AG04450 (cell line): ENCODE measurements at places on chromosomes 3 and 15. TPM values are rescaled to one million over a fixed set of nuclear protein-coding genes. Genes with fewer than 3 reads are reported as not detected.

DNA sequence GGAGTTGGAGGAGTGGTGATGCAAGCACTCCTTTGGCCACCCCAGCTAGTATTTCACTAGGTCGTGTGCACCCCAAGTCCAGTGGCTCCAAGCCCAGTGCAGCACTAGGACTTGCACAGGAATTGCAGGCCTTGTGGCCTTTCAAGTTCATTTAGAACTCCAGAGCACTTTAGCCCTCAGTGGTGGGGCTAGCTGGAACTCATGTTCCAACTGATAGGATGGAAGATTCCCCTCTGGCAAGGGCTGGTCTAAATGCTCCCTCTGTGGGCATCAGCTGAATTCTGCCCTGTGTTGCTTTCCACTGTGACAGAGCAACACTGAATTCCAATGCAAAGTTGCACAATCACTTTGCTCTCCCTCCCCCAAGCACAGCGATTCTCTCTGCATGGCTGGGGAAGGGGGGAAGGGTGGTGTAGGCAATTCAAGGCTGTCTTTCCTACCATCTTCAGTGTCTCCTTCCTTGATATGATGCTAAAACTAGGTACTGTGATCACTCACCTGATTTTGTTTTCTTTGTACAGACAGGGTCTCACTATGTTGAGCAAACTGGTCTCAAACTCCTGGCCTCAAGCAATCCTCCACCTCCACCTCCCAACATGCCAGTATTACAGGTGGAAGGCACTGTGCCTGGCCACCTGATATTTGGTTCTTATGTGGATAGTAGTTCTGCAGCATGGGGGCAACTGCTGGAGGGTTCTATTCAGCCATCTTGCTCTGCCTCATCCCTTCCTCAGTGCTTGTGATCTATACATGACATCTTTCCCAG is 10.3 kb downstream of the USF3 start:
- no peak for DNase-seq

- no peak for DNase-seq
Measured at GRCh38 chr3:29185706-29186105, 95.2 kb upstream of the RBMS3 start.

DNA sequence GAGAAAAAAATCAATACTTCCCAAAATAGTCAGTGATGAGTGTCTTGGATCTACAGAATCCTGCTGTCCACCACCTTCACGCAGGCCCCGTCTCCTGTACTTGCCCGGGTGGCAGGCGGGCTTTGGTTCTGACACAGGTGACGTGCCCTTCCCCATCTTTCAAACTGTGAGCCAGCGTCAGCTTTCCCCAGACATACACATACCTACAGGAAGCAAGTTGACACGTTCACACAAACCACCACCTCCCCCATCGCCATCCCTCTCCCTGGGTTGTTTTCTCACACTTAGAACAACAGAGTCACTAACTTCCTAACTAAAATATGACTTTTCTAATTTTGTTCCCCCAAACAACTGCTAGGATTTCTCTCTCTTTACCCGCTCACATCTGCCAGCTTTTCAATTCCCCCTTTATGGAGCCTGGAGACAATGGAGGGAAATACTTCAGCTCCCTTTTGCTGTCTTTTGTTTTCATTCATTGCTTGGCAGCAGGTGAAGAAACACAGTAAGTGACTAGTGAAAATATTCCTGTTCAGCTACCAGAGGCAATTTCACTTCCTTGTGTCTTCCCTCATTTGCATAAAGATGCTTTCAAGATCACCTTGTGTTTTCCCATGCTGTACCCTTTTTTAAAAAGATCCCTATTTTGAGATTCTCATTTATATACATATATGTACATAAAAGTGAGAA is 248.3 kb downstream of the SLCO3A1 start:
- no peak for DNase-seq

GRCh38 chr15:77877869-77878577 is 199.5 kb downstream of the TBC1D2B start:
- no peak for DNase-seq

Gene RAB6B
- 2.2 and 2.3 TPM in 2 replicates for polyA plus RNA-seq

GRCh38 chr3:187736418-187736871 is 8.8 kb downstream of the BCL6 start:
- DNase-seq, result no peak

- DNase-seq, result no peak
Measured at GRCh38 chr15:35720019-35720418, 174.1 kb upstream of the DPH6 start.

GRCh38 chr3:113668015-113668414 is 28.4 kb downstream of the USF3 start:
- peak; percentile 63 for DNase-seq

Gene FAM107A
- polyA plus RNA-seq, result 0.02 TPM in 1 of 2 replicates, not detected in the other

GRCh38 chr3:1611824-1612223 is 486.8 kb upstream of the CNTN4 start:
- no peak for DNase-seq

Gene TERC
- not detected in 2 replicates for polyA plus RNA-seq

Gene ILDR1
- polyA plus RNA-seq, result not detected in 2 replicates

- DNase-seq, result no peak
Measured at GRCh38 chr3:124926426-124927101, 8.0 kb downstream of the MUC13 start.

Gene SLC7A14
- 2.3 TPM in 2 replicates for polyA plus RNA-seq

Gene GOLGA8K
- not detected in 2 replicates for polyA plus RNA-seq

Gene SH3GL3
- not detected in 2 replicates for polyA plus RNA-seq

Gene ASB14
- polyA plus RNA-seq, result not detected in 2 replicates

DNA sequence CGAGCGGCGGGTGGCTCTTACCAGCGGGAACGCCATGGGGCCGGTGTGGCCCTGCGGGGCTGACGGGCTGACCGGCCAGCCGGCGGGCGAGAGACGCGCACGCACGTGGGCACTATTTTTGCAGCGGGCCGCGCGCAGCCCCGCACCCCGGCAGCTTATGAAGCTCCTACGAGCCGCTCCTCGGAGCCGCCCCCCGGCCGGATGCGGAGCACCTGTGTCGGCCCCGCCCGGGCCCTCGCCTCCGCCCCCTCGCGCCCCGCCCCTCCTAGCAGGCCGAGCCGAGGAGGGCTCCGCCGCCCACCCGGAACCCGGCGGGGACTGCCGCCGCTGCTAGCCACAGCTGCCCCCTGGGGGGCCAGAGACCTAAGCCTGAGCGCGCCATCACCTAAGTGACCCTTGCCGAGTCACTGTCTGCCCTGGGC is 683 bp upstream of the CPEB1 start:
- no peak for DNase-seq

DNA sequence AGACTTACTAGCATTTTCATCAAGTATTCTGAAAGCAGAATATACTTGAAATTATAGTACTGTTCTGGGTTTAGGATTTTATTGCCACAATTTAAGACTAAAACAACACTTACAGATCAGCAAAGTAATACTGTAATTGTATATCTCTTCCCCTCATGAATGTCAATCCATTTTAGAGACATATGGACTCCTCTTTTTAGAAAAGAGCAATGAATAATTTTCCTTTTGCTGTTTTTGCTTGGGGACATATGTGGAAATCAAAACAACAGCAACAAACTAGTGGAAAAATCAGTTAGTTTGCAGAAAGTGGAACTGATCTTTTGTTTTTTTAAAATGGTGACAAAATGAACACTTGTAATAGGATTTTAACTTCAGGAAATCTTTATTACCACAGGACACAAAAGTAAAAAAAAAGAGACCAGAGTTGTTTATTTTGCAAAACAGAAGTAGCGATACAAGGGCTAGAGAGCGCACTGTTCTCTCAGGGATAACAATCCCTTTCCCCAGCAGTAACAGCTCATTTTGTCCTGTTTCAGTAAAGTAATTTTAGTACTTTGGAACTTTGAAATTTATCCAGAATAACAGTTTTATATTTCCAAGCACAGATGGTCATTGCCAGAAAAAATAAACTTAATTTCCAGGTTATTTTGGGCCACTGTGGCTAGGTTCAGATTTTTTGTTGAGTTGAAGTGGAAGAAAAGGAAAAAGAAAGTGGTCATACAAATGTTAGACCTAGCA is 17.1 kb downstream of the LEKR1 start:
- DNase-seq, result no peak

GRCh38 chr15:67100801-67101581 is 35.6 kb downstream of the SMAD3 start:
- DNase-seq, result no peak

Gene FBLN2
- 15.5 and 23.9 TPM in 2 replicates for polyA plus RNA-seq

Gene DUOXA2
- polyA plus RNA-seq, result not detected in 2 replicates

Gene BLM
- 1.7 and 2.1 TPM in 2 replicates for polyA plus RNA-seq

Gene HACL1
- polyA plus RNA-seq, result 22.0 and 29.2 TPM in 2 replicates

DNA sequence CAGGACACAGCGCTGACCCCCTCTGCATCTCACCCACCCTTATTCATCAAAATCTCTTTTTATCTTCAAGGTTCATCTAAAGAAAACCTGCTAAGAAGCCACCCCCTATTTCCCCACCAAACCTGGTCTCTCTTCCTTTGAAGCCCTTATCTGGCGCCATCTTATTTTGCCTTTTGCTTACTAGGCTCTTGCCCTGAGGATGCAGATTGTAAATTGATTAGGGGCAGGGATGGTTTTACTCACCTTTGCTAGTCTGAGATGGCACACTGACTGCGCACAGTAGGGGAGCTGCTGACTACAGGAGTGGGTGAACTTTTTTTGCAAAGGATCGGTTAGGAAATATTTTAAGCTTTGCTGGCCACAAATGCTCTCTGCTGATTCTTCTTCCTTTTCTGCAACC is 78.9 kb upstream of the BHLHE40 start:
- no peak for DNase-seq

DNA sequence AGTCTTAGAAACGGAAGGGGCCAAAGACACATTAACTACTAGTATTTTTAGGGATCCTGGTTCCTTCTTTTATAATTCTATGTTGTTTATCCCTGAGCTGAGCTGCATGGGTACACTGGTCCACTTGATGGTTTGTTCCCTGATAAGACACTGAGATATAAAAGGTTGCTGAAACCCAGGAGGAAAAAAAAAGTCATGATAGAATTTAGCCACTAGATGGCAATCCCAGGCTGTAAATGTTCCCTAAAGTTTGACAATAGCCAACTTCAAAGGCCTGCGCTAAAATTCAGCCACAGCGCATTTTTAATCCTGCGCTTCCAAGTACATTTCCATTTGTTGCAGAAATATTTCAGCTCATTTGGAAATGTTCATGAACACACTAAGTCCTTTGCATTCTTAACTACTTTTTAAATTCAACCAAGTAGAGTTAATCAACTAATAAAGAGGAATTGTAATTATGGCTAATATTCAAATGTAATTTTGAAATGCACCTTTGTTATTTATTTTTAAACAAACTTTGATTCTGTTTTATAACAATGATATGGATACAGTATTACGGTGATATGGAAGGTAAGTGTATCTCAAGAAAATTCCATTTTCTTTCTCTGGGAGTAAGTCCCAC is 249.3 kb upstream of the FEZF2 start:
- peak; percentile 32 for DNase-seq

DNA sequence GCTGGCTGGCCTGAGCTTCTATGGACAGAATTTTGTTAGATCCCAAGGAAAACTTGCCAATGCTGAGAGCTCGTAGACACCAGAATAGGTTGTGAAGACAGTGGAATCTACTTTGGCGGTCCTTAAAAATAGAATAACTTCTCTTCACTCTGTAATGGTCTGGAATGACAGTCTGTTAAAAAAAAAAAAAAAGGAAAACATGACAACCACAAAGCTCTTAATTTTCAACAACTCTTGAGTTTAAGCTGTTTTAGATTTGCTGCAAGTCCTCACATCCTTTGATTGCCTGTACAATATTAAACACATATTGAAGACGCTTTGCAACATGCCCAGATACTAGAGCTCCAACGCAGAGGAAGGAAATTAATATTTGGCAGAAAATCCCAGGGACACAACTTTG is 122.8 kb upstream of the GALNT15 start:
- no peak for DNase-seq

Gene CYP8B1
- not detected in 2 replicates for polyA plus RNA-seq

- DNase-seq, result no peak
Measured at GRCh38 chr3:24683090-24683489, 188.4 kb upstream of the THRB start.

DNA sequence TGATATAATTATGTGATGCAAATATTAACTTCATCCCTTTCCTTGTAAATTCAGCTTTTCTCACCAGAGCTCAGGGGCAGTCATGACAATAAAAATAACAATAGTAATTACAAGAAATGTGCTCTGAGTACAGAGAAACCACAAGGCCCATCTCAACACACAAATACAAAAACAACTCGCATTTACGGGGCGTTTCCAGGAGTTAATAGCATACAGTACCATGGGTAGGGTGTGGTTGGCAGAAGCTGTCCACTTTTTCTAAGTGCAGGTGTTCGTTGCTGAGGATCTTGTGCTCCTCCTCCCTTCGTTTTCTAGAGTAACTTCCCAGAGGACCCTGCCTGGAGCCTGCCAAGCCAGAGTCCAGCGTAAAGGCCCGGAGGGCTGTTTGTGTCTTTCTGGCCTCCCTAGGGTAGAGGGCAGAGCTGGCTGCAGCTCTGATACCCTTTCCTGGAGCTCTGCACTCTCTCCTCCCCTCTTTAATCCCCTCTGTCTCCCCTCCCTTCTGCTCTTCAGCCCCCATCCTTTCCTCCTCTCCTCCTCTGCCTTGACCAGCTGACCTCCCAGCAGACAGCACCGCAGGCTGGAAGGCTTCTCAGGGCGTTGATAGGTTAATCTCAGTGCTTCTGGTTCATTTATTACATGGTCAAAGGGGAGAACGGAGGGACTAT is 11.4 kb downstream of the SEMA3G start:
- DNase-seq, result no peak

- no peak for DNase-seq
Measured at GRCh38 chr15:42059661-42060476, 34.5 kb downstream of the PLA2G4D start.

- no peak for DNase-seq
Measured at GRCh38 chr3:40911928-40912327, 287.4 kb upstream of the CTNNB1 start.

GRCh38 chr15:74381481-74381880 is 14.0 kb upstream of the CYP11A1 start:
- DNase-seq, result no peak

Gene KLHL6
- not detected in 2 replicates for polyA plus RNA-seq

GRCh38 chr15:20409247-20409646 is 132.4 kb downstream of the GOLGA6L6 start:
- DNase-seq, result no peak

DNA sequence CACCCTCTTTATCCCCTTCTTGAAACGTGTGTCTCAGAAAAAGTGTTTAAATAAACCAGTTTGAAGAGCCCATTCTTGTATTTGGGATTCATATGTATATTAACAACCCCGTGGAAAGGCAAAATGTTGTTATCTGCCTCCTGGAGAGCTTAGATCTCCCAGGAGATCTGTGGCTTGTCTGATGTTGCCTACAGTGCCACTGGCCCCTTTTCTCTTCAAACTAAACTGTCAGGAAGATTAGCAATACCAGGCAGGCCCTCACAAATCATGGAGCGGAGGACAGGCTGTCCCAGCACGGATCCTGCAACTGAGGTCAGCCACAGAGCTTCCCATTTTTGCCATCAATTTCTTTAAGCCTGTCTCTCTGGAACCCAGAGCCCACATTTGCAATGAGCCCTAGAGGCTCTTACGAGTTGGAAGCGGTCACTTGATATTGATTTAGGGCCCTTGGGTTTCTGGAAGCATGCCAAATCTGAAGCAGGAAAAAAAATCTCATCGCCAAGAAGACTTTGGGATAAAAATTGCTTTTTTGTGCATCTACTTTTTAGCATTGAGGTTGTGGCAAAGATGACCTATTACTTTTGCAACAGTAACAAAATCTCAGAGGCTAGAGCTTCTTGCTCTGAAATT is 234.1 kb downstream of the OPA1 start:
- no peak for DNase-seq
